ENCODE measurements at places on chromosomes 13 and 19.
A peak's percentile ranks its signal among the peaks of the same experiment; 100 is the strongest.

DNA sequence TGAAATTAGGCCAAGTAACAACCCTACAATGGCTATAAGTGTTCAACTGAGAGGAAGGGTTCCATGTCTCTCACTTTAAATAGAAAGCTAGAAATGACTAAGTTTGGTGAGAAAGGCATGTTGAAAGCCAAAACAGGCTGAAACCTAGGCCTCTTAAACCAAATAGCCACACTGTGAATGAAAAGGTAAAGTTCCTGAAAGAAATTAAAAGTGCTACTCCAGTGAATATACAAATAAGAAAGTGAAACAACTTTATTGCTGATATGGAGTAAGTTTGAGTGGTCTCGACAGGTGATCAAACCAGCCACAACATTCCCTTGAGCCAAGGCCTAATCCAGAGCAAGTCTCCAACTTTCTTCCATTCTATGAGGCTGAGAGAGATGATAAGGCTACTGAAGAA is 209.6 kb downstream of the KLF12 start:
- no peak for DNase-seq

DNA sequence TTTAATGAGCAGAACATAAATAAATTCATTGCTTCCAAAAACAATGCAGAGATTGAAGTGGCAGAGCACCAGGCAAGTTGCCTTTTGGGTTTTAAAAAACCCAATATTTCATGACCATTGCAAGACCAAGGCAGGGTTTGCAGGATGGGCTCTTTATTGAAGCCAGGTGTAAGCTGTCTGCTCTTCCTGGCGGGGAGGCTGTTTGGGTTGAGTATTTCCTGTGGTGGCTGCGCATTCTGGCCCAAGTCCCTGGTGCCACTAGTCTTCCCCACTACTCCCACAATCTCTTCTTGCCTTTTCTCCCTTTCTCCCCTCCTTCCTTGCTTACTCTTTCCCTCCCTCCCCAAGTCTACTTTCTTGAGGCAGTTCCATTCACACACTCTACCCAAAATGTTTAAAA is 116.4 kb downstream of the AKAP11 start:
- DNase-seq = no peak

DNA sequence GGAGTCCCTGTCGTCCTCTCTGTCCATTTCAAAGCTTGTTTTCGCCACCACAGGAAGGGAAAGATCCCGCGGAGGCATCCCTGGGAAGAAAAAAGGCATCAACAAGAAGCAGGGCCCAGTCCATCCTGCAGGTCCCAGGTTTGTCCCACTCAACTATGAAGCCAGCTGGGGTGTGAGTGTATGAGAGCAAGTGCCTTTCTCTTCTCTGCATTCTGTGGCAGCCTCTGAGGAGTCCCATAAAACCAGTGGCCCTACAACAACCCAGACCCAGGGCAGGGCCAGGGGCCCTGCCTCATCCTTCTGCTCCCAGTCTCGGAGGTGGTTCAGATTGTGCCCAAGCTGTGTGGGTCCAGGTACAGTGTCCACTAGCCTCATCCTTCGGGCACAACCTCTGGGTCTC is 18.9 kb downstream of the PEG3 start:
- no peak for DNase-seq

GRCh38 chr13:66618702-66619101 is 611.4 kb downstream of the PCDH9 start:
- DNase-seq = no peak

- DNase-seq = no peak
Measured at GRCh38 chr13:102234618-102235017, 167.2 kb downstream of the FGF14 start.

- no peak for DNase-seq
Measured at GRCh38 chr19:9906475-9907087, 29.7 kb downstream of the OLFM2 start.

DNA sequence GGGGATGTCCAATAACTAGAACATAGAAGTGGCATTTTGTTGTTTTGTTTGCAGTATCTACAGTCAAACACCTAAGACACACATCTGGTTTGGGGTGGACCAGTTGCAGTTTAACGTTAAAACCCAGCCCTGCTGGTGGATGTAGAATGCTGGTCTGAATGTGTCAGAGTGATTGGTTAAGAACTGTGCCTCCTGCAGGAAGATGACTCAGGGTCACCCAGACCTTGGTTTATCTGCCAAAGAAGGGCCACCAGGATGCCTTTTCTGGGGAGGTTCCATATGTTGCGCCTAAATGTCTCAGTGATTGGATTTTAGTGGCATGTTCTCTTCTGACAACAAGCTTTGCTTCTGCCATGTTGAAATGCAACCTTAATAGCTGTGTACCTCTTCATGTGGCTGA is 23.1 kb downstream of the ZNF536 start:
- DNase-seq = no peak

DNA sequence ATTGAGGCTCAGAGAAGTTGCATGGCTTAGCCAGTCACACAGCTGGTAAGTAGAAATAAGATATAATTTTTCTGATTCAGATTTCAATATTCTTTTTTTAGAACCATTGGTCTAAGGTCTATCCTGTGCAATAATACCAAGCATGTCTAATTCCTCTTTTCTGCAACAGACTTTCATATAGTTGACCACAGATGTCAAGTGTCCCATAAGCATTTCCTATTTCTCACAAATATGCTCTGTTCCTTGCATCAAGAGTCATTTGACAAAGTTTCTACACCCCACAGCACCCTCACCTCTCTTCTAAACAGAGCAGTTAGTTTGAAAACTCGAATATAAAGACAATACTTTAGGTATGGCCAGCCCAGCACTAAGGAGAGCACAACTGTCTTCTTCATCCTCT is 26.8 kb upstream of the SACS start:
- DNase-seq = no peak

GRCh38 chr13:23986619-23987018 is 89.3 kb upstream of the C1QTNF9B start:
- no peak for DNase-seq

GRCh38 chr13:46387064-46387851 is at the start of gene RUBCNL:
Gene RUBCNL, minus strand, starts transcription at chr13:46387252. Its CDS starts 14,777 bp downstream, at chr13:46372475.
- peak; percentile 23 for DNase-seq

DNA sequence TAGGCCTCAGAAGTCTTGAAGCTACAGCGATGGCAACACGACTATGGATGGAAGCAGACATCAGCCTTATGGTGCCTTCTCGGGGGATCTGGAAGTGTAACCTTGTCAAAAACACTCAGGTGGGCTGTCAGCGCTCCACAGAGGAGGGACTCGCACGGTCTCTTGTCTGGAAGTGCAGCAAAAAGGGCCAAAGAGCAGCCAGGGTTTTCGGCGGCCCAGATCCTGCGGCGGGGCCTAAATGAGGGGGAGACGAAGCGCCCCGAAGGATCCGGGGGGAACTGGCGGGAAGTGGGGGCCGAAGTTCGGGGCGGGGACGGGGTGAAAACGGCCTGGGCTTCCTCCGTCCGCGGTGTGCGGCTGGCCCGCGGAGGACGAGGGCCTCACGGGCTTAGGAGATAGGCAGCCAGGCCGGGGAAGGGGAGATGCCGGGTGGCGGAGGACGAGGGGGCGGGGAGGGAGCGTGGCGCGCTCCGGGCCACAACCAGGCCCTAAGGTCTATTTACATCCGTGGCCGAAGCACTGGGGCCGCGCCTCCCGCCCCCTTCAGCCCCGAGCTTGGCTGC is 637 bp downstream of the RANBP3 start:
- DNase-seq = no peak

DNA sequence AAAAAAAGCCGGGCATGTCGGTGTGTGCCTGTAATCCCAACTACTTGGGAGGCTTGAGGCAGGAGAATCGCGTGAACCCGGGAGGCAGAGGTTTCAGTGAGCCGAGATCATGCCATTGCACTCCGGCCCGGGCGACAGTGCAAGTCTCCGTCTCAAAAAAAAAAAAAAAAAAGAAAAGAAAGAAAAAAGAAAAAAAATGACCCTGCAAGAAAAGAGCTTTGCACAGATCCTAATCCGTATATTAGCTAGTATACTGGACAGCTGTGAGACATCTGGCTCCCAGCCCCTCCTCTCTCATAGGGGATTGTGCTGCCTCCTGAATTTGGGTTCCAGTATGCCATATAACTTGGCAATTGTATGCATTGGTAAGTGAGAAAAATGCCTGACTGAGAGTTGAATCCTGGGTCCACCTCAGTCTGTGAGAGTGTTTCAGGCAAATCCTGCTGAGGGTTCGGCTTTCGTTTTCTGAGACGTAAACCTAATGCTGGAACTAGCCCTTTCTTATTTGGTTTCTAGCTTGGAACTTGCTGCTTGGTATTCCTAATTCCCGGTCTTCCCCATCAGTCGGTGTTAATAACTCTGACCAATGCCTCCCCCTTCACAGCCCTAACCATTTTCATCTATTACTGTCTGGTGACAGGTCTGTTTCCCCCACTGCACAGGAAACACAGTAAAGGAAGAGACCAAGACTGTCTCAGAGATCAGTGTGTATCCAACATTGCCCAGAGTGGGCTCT is 1.3 kb upstream of the AKT2 start:
- DNase-seq = no peak

DNA sequence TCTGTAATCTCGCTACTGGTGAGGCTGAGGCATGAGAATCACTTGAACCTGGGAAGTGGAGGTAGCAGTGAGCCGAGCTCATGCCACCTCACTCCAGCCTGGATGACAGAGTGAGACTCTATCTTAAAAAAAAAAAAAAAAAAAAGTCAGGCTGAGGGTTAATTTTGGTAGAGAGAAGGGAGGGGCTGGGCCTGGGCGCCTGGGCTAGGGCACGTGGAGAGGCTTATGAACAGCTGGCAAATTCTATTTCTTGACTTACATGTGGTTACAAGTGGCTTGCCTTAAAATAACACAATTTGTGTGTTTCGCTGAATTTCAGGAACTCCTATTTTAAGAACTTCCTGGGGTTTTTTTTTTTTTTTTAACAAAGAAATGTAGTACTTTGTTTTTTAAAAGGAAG is 47.6 kb upstream of the MAP3K10 start:
- DNase-seq = no peak

- DNase-seq = no peak
Measured at GRCh38 chr13:48424212-48424611, 11.3 kb upstream of the LPAR6 start.

All from stimulated activated CD4-positive, alpha-beta T cell treated with anti-CD3 and anti-CD28 coated beads, Interleukin-12 subunit alpha, Interleukin-12 subunit beta, amount 100 ng/mL, for 48 hours (primary cell).